ENCODE measurements at places on chromosomes 6 and 20.

DNA sequence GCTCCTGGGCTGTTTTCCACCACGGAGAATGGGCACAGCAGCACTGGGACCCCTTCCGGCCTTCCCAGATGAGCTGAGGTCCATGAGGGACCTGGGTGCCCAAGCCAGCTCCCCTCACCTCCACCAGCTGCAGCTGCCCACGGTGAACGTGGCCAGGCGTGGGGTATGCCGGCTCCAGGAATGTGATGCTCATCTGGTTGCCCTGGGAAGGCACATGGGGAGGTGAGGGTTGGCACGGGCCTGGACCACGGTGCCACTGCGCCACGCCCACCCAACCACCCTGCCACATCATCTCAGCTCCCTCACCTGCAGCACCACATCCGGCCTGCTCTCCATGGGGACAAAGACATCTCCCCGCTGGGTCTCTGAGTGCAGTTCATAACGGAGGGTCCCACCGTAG lies 23.8 kb downstream of the ADRM1 start:
- no peak for DNase-seq

- DNase-seq, result no peak
These were observed 234.2 kb downstream of the ZNF217 start for GRCh38 chr20:53359425-53359824.

- DNase-seq, result no peak
These were observed 277.0 kb upstream of the TBX18 start for GRCh38 chr6:85041376-85041775.

GRCh38 chr20:25750765-25751696 lies 54.4 kb upstream of the ZNF337 start:
- no peak for DNase-seq

DNA sequence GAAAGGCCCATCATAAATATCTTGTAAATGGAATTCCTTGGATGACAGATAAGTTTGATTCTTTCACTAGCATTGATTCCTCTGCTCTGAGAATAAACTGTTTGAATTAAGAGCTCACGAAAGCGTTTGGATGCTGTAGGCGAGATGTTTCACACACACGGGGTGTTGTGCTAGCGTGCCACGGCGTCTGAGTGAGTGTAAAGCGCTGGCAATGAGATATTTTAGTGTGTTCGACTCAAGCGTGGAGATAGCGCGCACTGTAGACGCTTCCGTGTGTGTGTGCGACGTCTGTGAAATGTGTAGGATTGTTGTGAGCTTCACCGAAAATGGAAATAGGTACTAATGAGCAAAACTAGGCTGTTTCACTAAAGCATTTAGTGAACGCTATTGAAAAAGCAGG lies 29.4 kb upstream of the ADRM1 start:
- DNase-seq, result no peak

- DNase-seq, result no peak
These were observed 68.7 kb upstream of the FBXO30 start for GRCh38 chr6:145883263-145883662.

DNA sequence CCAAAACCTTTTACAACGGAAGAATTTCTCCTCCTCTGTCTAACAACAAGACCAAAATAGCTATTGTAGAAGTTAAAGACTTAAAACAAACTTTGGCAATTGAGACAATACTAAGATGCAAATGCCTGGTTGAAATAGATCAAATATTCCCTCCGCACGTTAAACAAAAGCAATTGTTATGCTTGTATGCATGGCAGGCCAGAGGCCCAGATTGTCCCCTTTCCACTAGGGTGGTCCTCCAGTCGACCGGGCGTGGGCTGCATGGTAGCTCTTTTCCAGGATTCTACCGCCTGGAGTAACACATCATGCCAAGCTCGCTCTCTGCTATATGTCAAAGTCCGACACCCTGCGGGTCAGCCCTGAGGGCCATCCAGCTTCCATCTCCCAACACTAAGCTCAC lies 234.7 kb downstream of the RNGTT start:
- no peak for DNase-seq

DNA sequence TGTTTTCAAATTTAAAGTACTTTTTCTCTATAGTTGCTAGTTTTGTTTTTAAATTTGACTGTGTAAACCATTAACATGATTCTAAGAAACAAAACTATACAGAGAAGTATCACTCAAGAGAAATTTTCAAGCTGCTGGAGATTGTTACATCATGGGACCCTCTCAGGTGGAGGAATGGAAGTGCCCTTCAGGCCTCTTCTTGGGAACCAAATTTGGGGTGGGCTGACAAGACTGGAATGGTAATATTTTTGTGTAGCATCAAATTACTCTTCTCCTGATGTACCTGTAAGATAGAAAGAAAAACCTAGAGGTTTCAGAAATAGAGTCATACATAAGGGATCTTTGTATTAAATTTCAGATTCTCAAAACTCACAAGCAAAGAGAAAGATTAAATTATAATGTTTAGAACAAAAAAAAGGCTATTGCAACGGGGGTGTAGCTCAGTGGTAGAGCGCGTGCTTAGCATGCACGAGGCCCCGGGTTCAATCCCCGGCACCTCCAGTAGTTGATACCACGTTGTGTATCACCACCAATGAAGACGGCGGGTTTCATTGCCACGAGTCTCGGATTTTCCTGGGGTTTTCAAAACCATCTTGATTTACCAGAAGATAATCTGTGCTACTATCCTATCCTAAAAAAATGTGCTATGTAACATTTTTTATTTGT lies 193.7 kb downstream of the GPX5 start:
- DNase-seq, result no peak

GRCh38 chr6:130069485-130069884 lies 51.1 kb downstream of the L3MBTL3 start:
- DNase-seq, result no peak

- no peak for DNase-seq
These were observed 252.7 kb downstream of the SOD2 start for GRCh38 chr6:159440349-159440748.

- DNase-seq, result no peak
These were observed 33.2 kb upstream of the NCOA3 start for GRCh38 chr20:47468290-47469050.

DNA sequence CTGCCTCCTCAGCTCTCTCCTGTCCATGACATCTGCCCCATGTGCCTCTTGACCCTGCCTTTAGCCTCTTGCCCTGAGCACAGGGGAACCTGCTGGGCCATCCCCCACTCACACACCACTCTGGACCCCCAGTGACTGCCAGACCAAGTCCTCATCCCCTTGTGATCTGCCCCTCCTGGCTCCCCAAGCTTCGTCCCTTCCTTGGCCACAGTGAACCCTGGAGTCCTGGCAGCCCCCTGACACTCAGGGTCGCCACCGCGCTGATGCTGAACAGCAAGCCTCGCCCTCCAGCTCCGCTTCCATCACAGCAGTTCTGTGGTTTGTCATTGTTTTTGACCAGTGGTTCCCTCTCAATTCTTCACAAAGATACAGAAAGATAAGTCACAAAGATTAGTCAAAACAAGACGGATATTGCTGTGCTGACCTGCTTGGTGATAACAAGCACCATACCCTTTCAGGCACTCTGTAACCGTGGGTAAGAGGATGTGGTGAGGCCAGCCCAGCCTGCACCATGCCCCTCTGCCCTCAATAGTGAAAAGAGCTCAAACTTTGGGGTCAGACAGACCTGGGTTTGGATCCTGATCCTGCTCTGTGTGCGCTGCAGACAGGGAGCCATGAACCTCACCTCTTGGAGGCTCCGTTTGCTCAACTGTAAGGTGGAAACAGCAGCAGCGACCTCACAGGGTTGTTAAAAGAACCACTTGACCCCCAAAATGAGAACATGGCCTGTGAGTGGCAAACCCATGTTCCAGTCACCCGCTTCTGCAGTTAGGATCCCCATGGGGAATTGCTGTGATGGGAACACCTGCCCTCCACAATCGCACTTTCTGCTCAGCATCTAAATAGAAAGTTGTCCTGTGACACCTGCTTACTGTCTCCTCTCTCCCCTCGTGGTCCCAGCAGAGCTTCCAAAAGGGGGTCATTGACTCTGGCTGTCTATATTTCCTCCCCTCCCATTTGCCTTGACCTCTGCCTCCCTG lies 114.5 kb downstream of the TOX2 start:
- DNase-seq, result no peak

GRCh38 chr6:144158133-144158532 lies 7.8 kb downstream of the STX11 start:
- no peak for DNase-seq

DNA sequence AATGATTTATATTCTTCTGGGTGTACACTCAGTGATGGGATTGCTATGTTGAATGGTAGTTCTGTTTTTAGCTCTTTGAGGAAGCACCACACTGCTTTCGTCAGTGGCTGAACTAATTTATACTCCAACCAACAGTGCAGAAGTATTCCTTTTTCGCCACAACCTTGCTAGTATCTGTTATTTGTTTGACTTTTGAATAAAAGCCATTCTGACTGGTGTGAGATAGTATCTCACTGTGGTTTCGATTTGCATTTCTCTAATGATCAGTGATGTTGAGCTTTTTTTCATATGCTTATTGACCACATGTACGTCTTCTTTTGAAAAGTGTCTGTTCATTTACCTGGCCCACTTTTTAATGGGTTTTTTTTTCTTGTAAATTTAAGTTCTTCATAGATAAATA lies 583.8 kb upstream of the ARID1B start:
- no peak for DNase-seq

DNA sequence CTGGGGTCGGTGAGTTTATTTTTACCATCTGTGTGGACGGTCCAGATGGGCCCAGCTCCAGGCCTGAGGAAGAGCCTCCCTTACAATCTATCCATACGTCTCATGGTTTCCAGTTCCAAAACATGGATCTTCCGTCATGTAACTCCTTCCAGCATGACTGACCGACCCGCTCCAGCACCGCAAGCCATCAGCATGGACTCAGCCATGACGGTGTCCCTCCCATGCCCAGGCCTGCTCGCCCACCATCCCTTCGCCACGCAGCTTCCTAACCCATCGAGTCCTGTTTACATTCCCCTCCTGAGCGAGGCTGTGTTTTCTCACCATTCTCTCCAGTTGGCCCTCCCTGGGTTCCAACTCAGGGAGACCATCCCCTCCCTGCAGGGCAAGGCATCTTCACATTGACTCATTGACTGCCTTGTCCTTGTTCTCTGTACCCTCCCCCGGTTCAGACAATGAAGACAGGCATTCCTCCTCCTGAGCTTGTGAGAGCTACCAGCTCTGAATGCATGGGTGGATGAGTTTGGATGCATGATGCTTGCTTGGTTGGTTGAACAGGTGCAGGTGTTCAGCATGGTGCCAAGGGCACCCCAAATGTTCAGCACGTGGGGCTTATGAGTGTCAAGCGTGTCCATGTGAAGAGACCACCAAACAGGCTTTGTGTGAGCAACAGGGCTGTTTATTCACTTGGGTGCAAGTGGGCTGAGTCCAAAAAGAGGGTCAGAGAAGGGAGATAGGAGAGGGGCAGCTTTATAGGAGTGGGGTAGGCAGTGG lies 235.8 kb downstream of the SMOC2 start:
- no peak for DNase-seq

DNA sequence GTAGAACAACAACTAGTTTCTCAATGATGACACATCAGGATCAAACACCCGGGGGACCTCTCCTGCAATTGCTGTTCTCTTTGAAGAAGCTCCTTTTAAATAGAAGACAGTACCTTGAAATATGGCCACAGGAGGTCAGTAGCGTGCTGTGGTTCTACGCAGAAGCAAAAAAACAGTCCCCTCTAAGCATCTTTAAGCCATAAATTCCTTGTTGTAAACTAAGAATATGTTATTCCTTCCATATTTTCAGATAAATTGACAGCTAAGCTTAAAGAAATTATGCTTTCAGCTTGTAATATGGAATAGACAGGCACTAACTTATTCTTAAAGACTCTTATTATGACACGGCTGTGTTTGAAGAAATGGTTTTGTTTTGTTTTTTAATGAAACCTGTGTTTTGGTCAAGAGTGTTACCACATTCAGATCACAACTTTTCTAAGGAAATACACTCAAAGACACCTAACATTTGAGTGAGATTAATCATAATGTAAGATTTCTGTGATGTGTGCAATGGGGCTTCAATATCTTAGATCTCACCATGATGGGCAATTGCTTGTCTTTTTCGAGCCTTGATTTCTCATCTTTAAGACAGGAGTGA lies 49.7 kb upstream of the IL20RA start:
- peak; percentile 67 for DNase-seq

Data from KG1 (cell line).